ENCODE measurements at places on chromosomes 6 and 20. TPM values are rescaled to one million over a fixed set of nuclear protein-coding genes. Genes with fewer than 3 reads are reported as not detected.

- no peaks in the 10 kb centered on the region for H3K36me3 ChIP-seq
- peaks cover 8% of the 10 kb centered on the region for H3K4me1 ChIP-seq
- H3K4me3 ChIP-seq: no peak overlapping the region
- DNase-seq: no peak
- H3K27me3 ChIP-seq: peaks cover 8% of the 10 kb centered on the region
These were observed 45.2 kb downstream of the RSPH3 start for GRCh38 chr6:158954753-158955152.

DNA sequence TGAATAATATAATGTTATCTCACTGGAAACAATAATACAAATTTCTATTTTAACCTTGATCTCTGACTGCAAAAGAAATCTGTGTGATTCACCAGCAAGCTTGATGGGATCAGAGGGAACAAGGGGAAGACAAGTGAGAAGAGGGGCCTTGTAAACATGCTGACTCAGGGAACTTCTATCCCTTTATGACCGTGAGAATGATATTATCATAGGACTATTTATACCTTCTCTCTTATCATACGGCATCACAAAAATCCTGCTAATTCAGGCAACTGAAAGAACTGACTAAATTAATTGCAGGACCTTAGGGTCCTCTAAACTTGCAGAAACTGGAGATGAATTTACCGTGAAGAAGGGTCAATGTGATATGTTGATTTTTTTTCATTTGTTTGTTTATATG, 173.3 kb downstream of the PTPRK start:
- H3K4me3 ChIP-seq: no peak overlapping the region
- H3K27ac ChIP-seq: no peak overlapping the region
- peaks cover 10% of the 10 kb centered on the region for H3K27me3 ChIP-seq
- H3K4me1 ChIP-seq: no peaks in the 10 kb centered on the region
- no peaks in the 10 kb centered on the region for H3K36me3 ChIP-seq

DNA sequence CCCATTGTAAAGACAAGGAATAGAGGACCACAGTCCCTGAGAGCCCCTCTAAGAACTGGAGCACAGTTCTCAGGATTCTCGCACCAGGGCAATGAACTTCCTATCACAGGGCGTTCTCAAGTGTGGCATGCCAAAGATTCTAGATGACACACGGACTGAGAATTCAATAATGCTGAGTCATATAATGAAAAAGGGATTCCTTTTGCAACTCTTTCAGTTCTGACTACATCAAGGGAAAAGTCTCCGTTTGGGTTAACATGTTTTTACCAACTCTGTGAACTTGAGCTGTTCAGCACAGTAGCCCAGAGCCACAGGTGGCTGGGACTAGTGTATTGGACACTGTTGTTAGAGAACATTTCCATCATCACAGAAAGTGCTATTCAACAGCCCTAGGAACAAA, 3.4 kb downstream of the MED20 start:
- peaks cover 27% of the 10 kb centered on the region for H3K36me3 ChIP-seq
- peak overlapping the region; percentile 18 for H3K27ac ChIP-seq
- H3K4me3 ChIP-seq: no peak overlapping the region
- no peaks in the 10 kb centered on the region for H3K27me3 ChIP-seq

DNA sequence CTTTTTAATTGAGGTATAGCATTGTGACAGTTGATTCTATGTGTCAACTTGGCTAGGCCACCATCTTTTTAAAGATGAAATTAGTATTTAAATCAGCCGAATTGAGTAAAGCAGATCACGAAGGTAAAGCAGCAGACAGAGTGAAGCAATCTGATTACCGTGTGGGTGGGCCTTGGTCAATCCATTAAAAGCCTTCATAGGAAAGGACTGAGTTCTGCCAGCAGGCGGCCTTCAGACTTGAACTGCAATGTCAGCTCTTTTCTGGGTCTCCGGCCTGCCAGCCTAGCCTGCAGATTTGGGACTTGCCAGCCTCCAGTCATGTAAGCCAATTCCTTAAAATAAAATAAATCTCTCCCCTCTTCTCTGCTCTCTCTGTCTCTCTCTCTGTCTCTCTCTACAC, 22.4 kb upstream of the TGM2 start:
- H3K4me3 ChIP-seq: no peak overlapping the region
- DNase-seq: no peak
- no peak overlapping the region for H3K27ac ChIP-seq

Gene CNKSR3
- total RNA-seq: 0.11 TPM

DNA sequence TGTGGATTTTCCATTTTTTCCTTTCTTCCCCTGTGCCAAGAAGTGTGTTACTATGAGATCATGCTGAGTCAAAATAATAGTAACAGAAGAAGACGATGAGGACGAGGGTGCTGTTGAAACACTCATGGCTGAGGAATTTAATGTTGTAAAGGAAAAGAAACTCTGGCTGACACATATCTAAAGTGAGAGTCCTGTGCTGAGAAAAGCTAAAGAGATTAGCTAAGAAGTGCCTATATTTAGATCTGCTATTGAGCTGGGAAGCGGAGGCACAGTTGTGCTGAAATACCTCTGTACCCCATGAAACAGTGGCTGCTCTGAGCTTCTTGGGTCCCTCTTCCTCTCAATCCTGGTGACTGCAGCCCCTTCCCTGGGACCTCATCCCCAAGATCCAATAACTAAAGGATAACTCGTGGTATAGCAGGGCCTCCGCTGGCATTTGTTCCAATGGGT, 1.1 kb upstream of the SYTL3 start:
- DNase-seq: no peak
- no peaks in the 10 kb centered on the region for H3K27me3 ChIP-seq
- H3K27ac ChIP-seq: peak overlapping the region; percentile 92
- peaks cover 38% of the 10 kb centered on the region for H3K36me3 ChIP-seq
- H3K4me3 ChIP-seq: peak overlapping the region; percentile 90

Gene PPIL1
- total RNA-seq: 54.8 TPM

GRCh38 chr6:133247581-133247980, 6.4 kb downstream of the EYA4 start:
- peaks cover 32% of the 10 kb centered on the region for H3K27me3 ChIP-seq
- no peak overlapping the region for H3K27ac ChIP-seq
- H3K4me3 ChIP-seq: no peak overlapping the region
- no peaks in the 10 kb centered on the region for H3K36me3 ChIP-seq
- peaks cover 2% of the 10 kb centered on the region for H3K4me1 ChIP-seq
- no peak for DNase-seq

GRCh38 chr20:44707018-44707579, 8.1 kb upstream of the CCN5 start:
- no peaks in the 10 kb centered on the region for H3K27me3 ChIP-seq
- H3K27ac ChIP-seq: no peak overlapping the region
- H3K36me3 ChIP-seq: no peaks in the 10 kb centered on the region
- no peaks in the 10 kb centered on the region for H3K4me1 ChIP-seq
- H3K4me3 ChIP-seq: no peak overlapping the region

Gene MUC21
- total RNA-seq: not detected

GRCh38 chr20:46749147-46749546, 39.7 kb downstream of the SLC2A10 start:
- no peak for DNase-seq
- no peak overlapping the region for H3K4me3 ChIP-seq
- H3K27me3 ChIP-seq: peaks cover 26% of the 10 kb centered on the region
- H3K36me3 ChIP-seq: no peaks in the 10 kb centered on the region
- no peak overlapping the region for H3K27ac ChIP-seq

DNA sequence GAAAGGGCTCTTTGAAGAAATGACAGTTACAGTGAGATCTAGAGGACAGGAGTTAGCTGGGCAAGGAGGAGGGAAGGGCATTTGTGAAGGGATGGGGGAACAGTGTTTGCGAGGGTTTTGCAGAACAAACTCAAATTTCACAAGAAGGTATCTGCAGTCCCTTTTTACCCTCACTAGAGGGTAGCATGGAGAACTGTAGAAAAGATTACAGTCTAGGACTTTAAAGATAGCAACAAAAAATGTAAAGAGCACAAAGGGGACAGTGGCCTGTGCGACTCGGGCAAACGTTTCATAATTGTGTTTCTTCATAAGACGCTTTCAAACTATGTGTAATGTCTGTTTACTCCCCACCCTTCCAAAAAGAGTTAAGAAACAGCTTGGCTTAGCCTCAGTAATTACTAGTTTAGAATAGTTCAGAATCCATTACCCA, 21.2 kb upstream of the ASXL1 start:
- H3K4me1 ChIP-seq: peaks cover 40% of the 10 kb centered on the region
- H3K36me3 ChIP-seq: peaks cover 42% of the 10 kb centered on the region
- H3K27me3 ChIP-seq: no peaks in the 10 kb centered on the region
- H3K4me3 ChIP-seq: no peak overlapping the region

Gene CALHM4
- total RNA-seq: not detected

DNA sequence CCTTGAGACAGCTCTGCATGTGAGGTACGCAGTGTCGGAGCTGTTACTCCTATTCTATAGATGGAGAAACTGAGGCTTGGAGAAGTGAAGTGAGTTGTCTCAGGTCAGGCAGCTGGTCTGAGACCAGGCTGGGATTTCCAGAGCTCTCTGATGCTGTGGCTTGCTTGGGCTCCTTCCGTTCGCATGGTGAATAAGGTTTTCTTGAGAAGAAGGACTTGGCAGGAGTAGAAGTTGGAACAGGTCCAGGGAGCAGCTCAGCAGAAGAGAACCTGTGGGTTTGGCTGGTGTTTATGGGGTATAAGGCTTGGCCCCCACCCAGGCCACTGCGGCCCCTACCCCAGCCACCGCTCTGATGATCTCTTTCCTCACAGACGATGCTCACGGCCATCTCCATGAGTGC, 7.4 kb downstream of the SLC12A5 start:
- no peaks in the 10 kb centered on the region for H3K36me3 ChIP-seq
- no peaks in the 10 kb centered on the region for H3K4me1 ChIP-seq
- DNase-seq: no peak
- H3K4me3 ChIP-seq: no peak overlapping the region

DNA sequence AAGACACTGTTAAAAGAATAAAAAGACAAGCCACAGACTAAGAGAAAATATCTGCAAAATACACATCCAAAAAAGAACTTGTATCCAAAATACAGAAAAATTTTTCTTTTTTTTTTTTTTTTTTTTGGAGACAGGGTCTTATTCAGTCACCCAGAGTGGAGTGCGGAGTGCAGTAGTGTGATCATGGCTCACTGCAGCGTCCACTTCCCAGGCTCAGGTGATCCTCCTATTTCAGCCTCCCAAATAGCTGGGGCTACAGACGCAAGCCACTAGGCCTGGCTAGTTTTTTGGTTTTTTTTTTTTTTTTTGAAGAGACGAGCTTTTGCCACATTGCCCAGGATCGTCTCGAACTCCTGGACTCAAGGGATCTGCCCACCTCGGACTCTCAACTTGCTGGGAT, 3.1 kb downstream of the ZUP1 start:
- peaks cover 47% of the 10 kb centered on the region for H3K4me1 ChIP-seq
- H3K27ac ChIP-seq: no peak overlapping the region
- H3K4me3 ChIP-seq: peak overlapping the region; percentile 54
- peaks cover 2% of the 10 kb centered on the region for H3K27me3 ChIP-seq

- no peak overlapping the region for H3K27ac ChIP-seq
- peaks cover 15% of the 10 kb centered on the region for H3K27me3 ChIP-seq
- H3K4me3 ChIP-seq: no peak overlapping the region
These were observed 8.6 kb upstream of the YTHDF1 start for GRCh38 chr20:63224412-63225081.

Gene HLA-DOA
- 0.37 TPM for total RNA-seq

- no peaks in the 10 kb centered on the region for H3K4me1 ChIP-seq
- peaks cover 33% of the 10 kb centered on the region for H3K27me3 ChIP-seq
These were observed 6.5 kb downstream of the KCNB1 start for GRCh38 chr20:49476016-49476355.

DNA sequence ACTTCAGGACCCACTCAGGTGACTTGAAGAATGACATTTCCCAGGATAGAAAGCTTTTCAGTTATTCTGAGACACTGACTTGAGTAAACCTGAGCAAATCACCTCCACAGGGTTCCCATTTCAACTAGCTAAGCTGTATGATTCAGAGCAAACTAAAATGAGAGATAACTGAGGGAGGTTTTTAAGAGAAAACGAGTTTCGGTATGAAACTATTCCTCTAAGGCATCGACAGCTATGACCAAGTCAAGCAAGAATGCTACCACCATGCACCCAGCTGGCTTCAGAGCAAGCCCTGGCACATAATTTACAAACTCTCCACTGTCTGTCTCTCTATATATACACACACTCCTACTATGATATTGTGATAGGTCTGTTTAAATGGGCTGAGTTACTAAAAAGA, 75.4 kb downstream of the PERP start:
- no peaks in the 10 kb centered on the region for H3K4me1 ChIP-seq
- no peak for DNase-seq
- peaks cover 16% of the 10 kb centered on the region for H3K27me3 ChIP-seq

Gene SLC32A1
- total RNA-seq: not detected

- no peak overlapping the region for H3K27ac ChIP-seq
- no peaks in the 10 kb centered on the region for H3K4me1 ChIP-seq
- no peaks in the 10 kb centered on the region for H3K36me3 ChIP-seq
- H3K4me3 ChIP-seq: no peak overlapping the region
- H3K27me3 ChIP-seq: no peaks in the 10 kb centered on the region
These were observed 613.7 kb upstream of the FLRT3 start for GRCh38 chr20:14951105-14951504.

DNA sequence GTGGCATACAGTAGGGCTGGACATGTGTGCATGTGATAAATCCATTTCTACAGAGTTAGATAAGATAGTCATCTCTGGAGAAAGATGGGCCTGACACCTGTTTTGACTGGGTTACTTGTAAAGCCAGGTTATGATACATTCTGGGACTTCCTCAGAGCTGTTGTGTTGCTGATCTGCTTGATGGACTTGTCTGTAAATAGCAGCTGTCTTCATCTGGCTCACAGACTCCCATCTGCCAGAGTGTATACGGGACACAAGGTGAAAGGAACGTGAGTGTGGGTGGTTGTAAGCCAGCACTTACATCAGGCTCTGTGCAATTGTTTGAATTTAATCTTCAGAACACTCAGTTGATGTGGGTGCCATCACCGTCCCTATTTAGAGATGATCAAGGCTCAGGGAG, 49.8 kb downstream of the ZDHHC14 start:
- H3K27me3 ChIP-seq: no peaks in the 10 kb centered on the region
- no peak overlapping the region for H3K27ac ChIP-seq
- H3K4me1 ChIP-seq: peaks cover 28% of the 10 kb centered on the region
- no peak overlapping the region for H3K4me3 ChIP-seq
- DNase-seq: no peak

DNA sequence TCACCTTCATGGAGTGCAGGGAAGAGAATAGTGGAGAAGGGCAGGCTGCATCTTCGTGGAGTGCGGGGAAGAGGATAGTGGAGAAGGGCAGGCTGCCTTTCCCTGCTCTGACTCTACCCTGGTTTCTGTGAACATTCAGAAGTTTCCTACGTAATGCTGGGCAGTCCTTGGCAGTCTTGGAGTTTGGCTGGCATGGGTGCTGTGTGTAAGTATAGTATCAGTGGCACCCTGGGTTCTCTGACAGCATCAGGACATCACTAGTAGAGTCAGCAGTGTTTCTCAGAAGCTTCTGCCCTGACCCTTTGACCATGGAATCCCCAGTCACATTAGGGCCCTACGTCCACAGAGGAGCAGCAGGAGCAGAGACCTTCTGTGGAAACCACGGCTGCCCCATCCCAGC, 352.9 kb downstream of the NRN1 start:
- H3K4me1 ChIP-seq: peaks cover 2% of the 10 kb centered on the region
- H3K36me3 ChIP-seq: no peaks in the 10 kb centered on the region
- no peak overlapping the region for H3K27ac ChIP-seq
- H3K4me3 ChIP-seq: no peak overlapping the region

- H3K27ac ChIP-seq: no peak overlapping the region
- H3K4me1 ChIP-seq: no peaks in the 10 kb centered on the region
These were observed 812.8 kb upstream of the SLC35B3 start for GRCh38 chr6:9248133-9248532.

Measured in activated T-helper 2 cell treated with anti-CD3 and anti-CD28 coated beads, Interferon-gamma antibody, Interleukin-2, Interleukin-4, amounts not matched to agents 10 μg/mL and 5 μg/mL and 100 μg/mL, durations not matched to agents 14 hours and 24 hours and 36 hours (primary cell).